ENCODE measurements at places on chromosomes 1 and 21.
A peak's percentile ranks its signal among the peaks of the same experiment; 100 is the strongest.

- no peak for DNase-seq
Measured at GRCh38 chr1:219347376-219347775, 173.7 kb downstream of the LYPLAL1 start.

DNA sequence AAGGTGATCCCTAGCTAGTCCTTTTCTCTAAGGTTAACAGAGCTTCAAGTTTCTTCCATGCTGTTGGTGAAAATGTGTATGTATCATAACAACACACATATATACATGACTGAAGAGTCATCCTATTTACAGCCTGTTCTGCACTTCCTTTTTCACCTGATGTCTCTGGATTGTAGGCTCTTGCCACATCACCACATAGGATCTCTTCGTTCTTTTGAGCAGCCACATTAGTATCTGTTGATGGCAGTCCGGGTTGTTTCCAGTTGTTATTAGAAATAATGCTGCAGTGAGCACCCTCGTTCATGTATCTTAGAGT is 19.7 kb downstream of the MRPL37 start:
- DNase-seq: no peak

GRCh38 chr1:107232426-107232825 is 91.6 kb downstream of the NTNG1 start:
- no peak for DNase-seq

DNA sequence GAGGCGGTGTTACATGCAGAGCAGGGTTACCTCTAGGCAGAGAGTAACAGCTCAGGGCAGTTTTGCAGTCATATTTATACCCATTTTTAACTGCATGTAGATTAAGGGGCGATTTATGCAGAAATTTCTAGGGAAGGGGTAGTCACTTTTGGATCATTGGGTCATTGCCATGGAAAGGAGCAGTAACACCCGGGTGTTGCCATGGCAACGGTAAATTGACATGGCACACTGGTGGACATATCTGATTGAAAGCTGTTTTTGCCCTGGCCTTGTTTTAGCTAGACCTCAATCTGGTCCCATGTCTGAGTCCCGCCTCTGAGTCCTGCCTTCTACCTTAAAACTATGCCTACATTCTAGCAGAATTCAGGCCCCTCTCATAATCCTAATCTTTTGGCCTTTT is 11.8 kb upstream of the USP1 start:
- no peak for DNase-seq

GRCh38 chr1:32962248-32962896 is 2.2 kb downstream of the RNF19B start:
- DNase-seq: no peak

- no peak for DNase-seq
Measured at GRCh38 chr1:19410393-19410792, 74.9 kb downstream of the CAPZB start.

- no peak for DNase-seq
Measured at GRCh38 chr1:172384656-172385055, 35.8 kb upstream of the C1orf105 start.

GRCh38 chr1:107152395-107152794 is 11.6 kb downstream of the NTNG1 start:
- no peak for DNase-seq

- no peak for DNase-seq
Measured at GRCh38 chr1:203178821-203179666, 3.4 kb upstream of the MYBPH start.

DNA sequence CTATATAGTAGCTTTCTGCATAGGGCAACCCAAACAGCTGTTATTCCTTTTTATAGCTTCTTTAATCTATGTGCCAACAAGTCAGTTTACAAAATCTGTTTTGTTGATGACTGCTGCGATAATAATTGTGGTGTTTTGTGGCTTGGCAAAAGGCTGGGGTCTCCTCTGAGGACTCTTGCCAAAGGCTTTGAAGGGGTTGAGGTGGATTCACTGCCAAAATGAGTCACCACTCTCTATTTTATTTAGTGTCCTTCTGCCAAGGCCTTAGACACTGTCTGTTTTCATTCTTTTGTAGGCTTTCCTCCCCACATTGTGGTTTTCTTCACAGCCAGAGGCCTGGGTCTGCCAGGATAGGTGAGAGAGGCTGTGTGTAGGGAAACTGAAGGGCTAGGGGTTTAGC is 161.8 kb downstream of the NFIA start:
- DNase-seq: peak; percentile 83

DNA sequence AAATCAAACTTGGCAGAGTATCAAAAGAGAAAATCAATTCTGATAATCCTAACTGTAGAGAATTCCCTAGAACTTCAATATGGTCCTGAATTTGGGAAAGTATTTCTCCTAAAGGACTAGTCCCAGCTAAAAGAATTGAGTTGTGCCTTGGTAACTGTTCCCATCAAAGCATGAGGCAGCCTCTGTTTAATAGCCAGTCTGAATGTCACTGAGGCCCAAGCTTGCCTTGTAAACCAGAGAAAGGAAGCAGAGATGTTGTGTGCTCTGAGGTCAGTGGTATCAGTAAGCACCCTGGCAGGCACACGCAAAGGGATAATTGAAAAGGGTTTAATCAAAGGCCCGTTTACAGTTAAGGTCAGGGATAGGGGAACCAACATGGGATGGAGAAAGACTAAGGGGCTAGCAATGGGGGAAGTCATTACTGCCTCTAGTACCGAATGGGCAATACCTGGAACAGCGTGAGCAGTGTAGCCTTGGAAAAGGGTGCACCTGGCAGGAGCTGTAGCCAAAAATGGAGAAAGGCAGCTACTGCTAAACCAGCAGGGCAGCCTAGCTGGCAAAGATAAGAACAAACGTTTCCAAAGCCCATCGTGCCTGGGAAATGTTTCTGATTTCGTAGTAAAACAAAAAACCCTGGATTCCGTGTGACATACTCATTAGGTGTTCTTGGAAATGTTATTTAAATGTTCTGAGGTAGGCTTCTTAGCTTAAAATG is 635.5 kb downstream of the PLPP3 start:
- DNase-seq: no peak

DNA sequence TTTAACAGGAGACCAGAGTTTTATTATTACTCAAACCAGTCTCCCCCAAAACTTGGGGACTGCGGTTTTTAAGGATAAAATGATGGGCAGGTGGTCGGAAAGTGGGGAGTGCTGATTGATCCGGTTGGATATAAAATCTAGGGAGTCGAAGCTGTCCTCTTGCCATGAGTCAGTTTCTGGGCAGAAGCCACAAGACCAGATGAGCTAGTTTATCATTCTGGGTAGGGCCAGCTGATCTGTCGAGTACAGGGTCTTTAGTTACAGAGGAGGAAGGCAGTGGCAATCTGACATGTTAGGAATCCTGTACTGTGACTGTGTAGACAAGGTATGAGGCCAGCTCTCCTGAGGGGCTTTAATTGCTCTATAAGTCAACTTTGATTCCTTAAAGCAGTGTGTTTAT is 22.9 kb upstream of the FOXE3 start:
- DNase-seq: no peak

DNA sequence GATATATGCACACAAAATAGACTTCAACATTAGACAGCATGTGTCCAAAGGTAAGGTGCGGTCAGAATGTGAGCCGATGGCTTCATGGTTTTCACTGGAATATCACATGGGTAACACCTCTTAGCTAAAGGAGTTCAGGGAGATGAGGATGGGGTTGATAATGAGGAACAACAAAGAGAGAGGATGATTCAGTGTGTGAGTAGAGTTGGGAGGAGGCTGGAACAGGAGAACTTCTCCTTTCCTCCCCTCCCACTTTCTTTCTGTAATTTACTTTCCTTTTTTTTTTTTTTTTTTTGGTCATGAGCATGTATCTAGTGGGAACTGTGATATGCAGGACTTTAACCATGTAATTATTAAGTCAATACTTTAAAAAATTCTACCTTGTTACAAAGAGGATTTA is 99.4 kb downstream of the FASLG start:
- no peak for DNase-seq

DNA sequence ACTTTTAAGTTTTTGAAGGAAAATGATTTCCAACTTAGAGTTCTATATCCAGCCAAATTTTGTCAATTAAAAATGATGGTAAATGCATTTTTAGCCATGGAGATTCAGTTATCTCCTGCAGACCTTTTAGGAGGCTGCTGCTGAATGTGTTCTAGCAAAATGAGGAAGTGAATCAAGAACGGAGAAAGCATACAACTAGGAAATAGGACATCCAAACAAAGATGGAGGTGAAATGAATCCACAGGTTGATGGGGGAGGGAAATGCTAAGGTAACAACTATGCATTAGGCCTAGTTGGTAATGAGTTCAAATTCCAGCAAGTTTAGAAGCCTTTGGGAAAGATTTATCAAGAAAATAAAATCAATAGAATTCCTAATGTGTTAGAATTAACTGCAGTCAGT is 80.5 kb downstream of the FNBP1L start:
- DNase-seq: no peak

- DNase-seq: peak; percentile 77
Measured at GRCh38 chr21:15437883-15438282, 291.9 kb upstream of the USP25 start.

- no peak for DNase-seq
Measured at GRCh38 chr1:169049258-169049938, 57.1 kb upstream of the ATP1B1 start.

- DNase-seq: no peak
Measured at GRCh38 chr1:20511518-20512428, 3.8 kb upstream of the MUL1 start.

GRCh38 chr1:10456048-10456447 is 6.2 kb downstream of the CORT start:
- DNase-seq: no peak

- no peak for DNase-seq
Measured at GRCh38 chr1:25811384-25812082, 8.2 kb upstream of the MTFR1L start.

DNA sequence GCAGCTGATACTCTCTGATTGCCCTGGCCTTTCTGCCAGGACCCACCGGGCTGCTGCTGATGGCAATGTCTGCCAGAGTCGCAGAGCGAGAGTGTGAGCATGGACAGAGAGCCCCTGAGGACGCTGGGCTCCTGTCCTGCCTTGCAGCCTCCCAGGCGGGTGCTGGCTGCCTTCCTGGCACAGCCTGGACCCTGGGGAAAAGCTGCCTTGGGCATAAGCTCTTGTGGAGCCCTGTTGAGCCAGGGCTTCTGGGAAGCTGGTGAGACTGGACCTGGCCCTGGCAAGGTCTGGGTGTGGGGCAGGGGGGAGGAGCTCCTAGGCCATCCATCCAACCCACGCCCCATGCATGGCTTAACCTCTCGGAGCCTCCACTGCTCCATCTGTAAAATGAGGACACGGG is 105.8 kb upstream of the WNT4 start:
- no peak for DNase-seq

DNA sequence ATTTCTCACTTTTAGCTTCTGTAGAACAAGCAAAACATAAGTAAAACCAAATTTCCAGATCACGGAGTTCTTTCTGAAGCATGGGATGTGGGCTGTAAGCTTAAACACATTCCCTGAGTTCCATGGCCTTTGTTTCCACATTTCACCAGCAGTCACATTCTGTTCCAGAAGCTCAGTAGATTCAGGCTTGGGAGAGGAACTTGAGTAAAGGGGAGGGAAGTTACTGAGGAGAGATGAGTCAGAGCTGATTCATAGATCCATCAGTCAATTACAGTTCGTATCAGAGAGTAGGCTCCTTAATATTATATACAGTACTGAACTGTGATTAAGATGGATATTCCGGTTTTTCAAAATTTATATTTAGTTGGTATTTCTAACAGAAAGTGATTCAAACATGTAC is 614.3 kb downstream of the NCAM2 start:
- peak; percentile 96 for DNase-seq

DNA sequence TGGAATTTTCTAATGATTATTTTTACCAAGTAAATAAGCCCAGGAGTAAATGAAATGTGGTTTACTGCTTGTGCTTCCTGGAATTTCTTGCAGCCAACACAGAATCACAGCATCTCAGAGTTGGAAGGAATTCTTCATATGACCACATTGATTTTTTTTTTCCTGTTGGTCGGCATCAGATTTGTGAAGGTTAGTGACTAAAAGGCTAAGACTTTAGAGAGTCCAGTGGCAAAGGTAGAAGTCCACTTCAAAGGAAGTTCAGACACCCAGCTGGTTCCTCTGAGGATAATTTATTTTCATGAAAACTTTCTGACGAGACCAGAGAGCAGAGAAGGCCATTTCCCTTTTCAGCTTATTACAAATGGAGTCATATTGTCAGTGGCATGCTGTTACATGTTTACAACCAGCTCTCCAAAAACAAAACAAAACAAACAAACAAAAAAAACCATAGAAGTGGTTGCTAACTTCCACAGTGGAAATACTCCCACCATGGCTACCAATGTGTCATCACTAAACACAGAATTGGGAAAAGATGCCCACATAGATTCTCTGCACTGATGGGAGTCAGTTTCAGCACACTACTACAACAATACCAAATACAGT is 77.2 kb upstream of the CDC42BPA start:
- DNase-seq: no peak

DNA sequence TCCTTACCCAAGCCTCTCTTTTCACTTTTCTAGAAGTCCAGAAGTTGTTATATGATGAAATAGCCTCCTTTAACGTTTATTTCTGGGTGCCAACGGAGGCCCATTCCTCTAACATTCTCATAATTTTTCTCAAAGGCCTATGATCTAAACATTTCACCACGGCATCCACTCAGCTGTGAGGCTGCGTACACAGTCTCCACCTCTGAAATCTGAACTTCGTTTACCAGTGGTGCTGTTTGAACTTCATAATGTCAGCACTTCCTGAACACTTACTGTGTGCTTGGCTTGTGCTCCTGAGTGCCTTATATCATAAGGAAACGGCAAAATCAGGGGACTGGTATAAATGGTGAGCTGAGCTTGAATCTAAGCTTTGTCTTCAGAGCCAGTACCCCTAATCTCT is 12.0 kb upstream of the RBP7 start:
- no peak for DNase-seq

- no peak for DNase-seq
Measured at GRCh38 chr1:29532285-29532684, 296.0 kb downstream of the PTPRU start.

- DNase-seq: no peak
Measured at GRCh38 chr1:24803987-24804530, 58.8 kb downstream of the CLIC4 start.

GRCh38 chr1:206685334-206685768 is 646 bp downstream of the MAPKAPK2 start:
- no peak for DNase-seq

GRCh38 chr1:200366577-200367253 is 43.1 kb downstream of the ZNF281 start:
- no peak for DNase-seq

- DNase-seq: no peak
Measured at GRCh38 chr21:34583926-34584563, 30.9 kb downstream of the RCAN1 start.

DNA sequence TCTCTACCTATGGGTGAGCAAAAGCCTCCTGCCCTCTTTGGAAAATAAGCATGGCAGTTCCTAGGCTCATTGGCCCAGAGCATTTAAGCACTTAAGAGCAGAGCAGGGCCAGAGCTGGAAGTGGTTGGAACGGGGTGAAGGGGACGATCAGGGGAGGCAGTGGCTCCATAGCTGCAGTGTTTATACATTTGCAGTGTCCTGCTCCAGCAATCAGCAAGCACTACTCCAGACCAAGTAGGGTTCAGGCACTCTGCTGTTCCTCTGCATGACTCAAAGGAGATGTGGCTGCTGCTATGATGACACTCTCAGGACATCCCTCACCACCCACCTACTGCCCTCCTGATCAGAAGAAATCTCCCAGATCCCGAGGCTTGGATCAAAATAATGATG is 55.0 kb downstream of the TRABD2B start:
- no peak for DNase-seq
